Immature natural killer cell (primary cell): ENCODE measurements at places on chromosomes 1 and 21.

DNA sequence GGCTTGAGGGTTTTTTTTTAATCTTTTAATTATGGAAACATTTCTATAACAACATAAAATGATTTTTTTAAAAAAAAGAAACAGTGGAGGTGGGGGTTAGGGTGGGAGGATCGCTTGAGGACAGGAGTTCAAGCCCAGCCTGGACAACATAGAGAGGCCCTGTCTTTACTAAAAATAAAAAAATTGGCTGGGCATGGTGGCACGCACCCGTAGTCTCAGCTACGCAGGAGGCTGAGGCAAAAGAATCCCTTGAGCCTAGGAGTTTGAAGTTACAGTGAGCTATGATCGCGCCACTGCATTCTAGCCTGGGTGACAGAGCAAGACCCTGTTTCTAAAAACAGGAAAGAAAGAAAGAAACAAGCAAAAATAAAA, 32.2 kb upstream of the RNF11 start:
- no peak for DNase-seq

DNA sequence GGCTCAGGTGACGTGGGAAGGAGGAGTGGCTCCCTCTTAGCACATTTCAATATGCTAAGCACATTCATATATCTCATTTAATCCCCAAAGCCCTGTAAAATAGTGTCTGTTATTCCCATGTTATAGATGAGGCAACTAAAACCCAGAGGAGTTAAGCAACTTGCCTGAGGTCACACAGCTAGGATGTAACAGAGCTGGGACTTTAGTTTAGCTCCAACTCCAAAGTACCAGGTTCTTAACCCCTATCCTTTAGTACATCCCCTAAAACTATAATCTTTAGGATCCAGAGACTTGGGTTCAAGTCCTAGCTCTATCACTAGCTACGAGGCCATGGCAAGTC, 48.5 kb downstream of the LGR6 start:
- no peak for DNase-seq

- no peak for DNase-seq
Measured at GRCh38 chr21:46183910-46184624, at the start of gene SPATC1L. TSS of gene SPATC1L (minus strand) at chr21:46184459. CDS start at chr21:46182816, 1,643 bp downstream.

- peak; percentile 57 for DNase-seq
Measured at GRCh38 chr1:98048244-98048643, 127.4 kb upstream of the DPYD start.

GRCh38 chr1:153567621-153568366, 2.1 kb upstream of the S100A2 start:
- peak; percentile 2 for DNase-seq

- DNase-seq = no peak
Measured at GRCh38 chr1:223337174-223337869, 26.7 kb downstream of the SUSD4 start.

- no peak for DNase-seq
Measured at GRCh38 chr1:204866051-204866596, 4.5 kb upstream of the NFASC start.

DNA sequence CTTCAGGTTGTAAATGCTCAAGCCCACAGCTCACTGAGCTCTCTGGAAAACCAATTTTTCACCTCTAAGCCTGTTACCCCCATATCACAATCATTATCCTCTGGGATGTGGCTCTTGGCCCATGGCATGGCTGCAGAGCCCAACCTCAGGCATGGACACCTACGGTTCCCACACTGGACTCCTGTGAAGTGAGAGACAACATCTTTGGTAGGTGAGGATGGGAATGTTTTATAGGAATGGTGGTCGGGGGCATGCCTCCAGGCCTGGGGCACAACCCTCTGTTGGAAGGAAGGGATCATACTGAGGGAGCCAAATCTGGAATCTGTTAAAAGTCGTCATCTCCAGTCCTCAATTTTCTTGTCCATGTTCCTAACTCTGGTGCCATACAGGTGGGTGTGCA, 179.1 kb downstream of the FOXD2 start:
- DNase-seq = no peak
